Left lung (tissue), 14 donors: ENCODE measurements at places on chromosomes 11 and 22. TPM values are rescaled to one million over a fixed set of nuclear protein-coding genes. Genes with fewer than 3 reads are reported as not detected.
A peak's percentile ranks its signal among the peaks of the same experiment; 100 is the strongest.

- DNase-seq: no peak
Measured at GRCh38 chr11:7642747-7643146, 30.6 kb downstream of the CYB5R2 start.

DNA sequence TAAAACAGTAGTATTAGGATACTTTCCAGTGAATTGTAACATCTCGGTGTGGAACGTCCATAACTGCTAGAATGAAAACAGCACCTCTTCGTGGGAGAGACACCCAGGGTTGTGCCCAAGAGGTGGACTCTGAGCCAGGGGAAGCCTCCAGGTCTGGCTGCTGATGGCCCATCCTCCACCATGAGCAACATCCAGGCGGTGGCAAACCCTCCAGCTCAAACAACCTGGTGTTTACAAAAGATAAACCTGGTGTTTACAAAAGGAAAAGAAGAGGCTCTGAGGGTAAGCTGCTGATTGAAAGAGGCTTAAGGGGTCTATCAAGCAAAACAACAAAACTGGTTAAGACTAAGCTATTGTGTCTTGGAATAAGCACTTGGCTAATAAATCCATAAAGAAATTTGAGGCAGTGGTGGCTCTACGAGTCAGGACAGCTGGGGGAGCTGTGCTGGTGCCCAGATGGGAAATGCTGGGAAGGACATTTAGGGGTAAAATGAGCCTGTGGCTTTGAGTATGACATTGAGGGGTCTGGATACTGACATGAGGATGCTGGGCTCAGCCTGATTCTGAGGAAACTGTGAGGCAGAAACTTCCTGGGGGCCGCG is 909.0 kb downstream of the BRD1 start:
- DNase-seq: no peak

- DNase-seq: peak; percentile 81
Measured at GRCh38 chr11:124920870-124921609, 2.0 kb downstream of the HEPN1 start.

Gene ZC3H12C
- 9.1 TPM for polyA plus RNA-seq

GRCh38 chr11:108838792-108839105 is 173.9 kb downstream of the DDX10 start:
- DNase-seq: no peak

DNA sequence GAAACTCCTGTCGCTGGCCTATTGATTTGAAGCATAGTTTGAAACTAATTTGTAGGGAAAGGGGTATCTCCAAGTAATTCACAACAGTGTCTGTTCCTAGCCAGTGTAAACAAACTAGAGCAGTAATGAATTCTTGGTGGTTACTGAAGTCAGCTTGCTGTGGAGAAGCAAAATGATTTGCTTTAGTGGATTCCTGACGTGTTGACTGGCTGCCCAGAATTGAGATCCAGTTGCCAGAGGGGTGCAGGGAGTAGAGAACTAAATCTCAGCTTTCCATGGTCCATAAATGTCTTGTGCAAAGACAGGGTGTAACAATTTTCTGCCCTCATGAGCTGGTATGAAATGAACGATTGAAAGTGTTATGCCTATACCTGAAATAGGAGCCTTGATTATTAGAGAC is 382.5 kb upstream of the KIRREL3 start:
- no peak for DNase-seq

DNA sequence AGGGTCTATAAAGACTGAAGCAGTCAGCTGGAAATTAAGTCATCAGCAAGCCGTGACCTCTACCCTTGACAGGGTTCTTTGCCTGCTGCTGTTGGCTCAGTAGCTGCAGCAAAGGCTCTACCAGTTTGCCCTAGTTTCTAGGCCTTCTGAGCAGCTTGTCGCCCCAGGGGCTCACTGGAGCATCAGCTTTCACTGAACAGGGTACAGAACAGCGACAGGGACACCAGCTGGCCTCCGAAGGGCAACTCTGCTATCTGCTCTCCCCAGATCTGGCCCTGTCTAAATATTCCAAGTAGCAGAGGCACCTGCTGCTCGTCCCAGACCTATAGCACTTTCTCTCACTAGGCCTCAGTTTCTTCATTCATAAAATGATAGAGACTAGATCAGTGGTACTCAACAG is 42.4 kb downstream of the SMCO4 start:
- DNase-seq: no peak

Gene PANX1
- polyA plus RNA-seq: 36.8 TPM

DNA sequence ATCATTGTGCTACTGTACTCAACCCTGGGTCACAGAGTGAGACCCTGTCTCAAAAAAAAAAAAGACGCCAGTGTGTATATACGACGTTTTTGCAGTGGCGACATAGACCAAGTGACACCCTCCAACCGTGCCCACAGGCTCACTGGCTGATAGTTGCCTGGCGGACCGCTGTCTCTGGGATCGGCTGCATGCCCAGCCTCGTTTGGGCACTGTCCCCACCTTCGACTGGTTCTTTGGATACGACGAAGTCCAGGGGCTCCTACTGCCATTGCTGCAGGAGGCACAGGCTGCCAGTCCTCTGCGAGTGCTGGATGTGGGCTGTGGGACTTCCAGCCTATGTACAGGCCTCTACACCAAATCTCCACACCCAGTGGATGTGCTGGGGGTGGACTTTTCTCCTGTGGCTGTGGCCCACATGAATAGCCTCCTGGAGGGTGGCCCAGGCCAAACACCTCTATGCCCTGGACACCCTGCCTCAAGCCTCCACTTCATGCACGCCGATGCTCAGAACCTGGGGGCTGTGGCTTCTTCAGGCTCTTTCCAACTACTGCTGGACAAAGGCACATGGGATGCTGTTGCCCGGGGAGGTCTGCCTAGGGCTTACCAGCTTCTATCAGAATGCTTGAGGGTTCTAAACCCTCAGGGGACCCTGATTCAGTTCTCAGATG is 1.3 kb downstream of the CSKMT start:
- no peak for DNase-seq

DNA sequence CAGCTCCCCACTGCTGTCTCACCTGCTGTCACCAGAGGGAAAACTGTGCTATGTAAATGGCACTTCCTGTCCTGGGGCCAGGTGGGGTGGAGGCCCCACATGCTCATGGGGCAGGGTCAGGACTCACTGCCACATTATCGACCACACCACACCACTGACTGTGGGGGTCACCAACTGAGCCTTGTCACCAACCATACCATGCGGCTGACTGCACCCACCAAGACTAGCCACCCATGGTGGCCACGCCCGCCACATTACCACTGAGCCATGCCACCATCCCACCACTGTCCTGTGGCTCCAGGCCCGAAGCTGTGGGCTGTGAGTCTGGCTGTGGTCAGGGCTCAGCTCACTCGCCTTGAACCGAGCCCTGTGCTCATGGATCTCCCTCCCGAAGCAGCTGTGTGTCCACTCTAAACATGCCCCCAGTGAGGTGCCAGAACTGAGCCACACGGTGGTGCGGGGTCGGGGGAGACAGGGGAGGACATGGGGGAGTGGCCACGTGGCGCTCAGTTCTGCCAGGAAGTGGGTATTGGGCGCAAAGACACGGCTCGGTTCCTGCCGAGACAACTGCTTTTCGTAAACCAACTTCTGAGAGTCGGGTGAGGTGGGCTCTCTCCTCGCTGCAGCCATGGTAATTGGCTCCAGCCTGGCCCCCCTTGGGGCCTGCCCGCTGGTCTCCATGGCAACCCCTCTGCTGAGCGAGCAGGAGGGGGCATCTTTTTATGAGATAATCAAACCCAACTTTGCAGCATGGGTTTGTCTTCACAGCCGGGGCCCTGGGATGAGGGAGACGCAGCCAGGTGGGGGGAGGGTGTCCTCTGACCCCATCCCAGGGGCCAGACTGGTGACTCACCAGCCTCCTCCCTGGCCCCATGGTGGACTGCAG is 23.2 kb downstream of the RTN4R start:
- DNase-seq: no peak

DNA sequence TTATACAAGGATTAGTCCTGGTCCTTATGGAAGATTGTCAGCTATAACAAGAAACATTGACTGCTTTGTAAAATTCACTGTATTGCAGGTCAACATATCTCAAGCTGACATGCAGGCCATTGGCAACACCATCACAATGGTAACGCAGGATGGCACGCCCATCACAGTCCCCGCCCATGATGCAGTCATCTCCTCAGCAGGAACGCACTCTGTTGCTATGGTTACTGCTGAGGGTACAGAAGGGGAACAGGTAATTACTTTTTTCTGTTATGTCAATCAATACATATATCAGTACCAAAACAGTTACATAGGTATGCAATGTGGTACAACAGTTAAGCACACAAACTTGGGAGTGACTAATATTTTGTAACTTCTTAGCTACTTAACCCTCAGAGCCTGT is 55.3 kb downstream of the ZNF143 start:
- no peak for DNase-seq

DNA sequence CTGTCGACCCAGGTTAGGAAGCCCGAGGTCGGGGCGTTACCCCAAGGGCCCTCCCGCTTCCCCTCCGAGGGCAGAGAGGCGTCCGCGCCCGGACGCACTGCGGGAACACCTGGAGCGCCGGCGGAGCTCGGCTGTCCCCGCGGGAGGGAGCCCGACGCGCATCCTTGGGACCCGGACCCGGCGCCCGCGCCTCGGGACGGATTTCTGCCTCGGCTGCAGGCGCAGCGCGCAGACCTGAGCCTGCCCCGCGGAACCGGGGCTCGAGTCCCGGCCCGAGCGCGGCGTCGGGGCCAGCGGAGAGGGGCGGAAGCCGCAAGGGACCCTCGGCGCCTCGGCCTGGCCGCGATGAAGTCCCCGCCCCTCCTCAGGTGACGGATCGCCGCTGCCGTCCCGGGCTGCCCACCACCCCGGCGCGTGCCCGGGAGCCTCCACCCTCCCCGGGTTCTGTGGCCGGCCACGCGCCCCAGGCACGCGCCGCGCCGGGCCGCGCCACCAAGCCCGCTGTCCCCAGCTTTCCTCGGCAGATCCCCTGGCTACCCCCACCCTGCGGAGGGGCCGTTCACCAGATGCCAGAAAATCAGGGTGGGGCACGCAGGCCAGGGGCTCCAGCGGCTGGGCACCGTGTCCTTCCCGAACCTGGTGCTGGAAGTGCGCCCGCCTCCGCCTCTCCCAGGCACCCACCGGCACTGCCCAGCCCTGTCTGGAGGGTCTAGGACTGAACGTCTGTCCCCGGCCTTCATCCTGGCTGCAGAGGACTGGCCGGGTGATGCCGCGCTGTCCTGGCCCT is 410 bp downstream of the GLB1L3 start:
- no peak for DNase-seq

DNA sequence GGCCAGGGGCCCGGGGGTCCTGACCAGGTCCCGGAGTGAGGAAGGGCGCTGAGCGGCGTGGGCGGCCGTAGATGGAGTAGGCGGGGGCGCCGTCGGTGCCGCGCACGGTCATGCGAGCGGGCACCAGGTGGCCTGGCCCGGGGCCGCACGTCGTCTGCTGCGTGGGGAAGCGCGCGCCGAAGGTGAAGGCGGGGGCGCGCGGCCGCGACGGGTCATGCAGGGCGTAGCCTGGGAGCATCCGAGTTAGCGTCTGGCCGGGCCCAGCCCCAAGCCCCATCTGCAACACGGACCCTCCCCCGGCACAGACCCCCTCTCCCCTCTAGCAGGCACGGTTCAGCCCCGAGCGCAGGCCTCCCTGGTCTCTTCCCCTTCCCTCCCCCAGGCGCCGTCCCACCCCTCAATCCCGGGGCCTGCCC is 1.7 kb upstream of the TYMP start:
- DNase-seq: no peak

Gene RAC2
- 6.7 TPM for polyA plus RNA-seq

DNA sequence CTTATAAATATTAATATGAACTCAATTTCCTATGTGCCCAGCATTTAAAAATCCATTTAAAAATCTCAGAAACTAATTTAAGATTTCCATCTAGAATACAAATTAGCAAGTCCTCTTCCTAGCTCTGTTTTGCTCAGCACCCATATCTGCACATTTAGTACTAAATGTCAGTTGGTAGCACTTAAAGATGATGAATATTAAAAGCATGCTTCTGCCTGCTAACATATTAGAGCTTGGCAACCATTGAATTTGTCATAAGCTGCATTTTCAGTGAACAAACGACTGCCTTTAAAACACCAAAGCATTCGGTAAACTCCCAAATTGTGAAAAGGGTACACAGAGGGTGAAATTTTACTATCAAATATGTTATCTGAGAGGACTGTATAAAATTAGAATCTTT is 177.7 kb downstream of the CADM1 start:
- no peak for DNase-seq

Gene OR10A2
- polyA plus RNA-seq: not detected

Gene NADSYN1
- 53.2 TPM for polyA plus RNA-seq

Gene FBLN1
- 296 TPM for polyA plus RNA-seq

GRCh38 chr11:113435190-113435968 is 39.8 kb downstream of the DRD2 start:
- no peak for DNase-seq

DNA sequence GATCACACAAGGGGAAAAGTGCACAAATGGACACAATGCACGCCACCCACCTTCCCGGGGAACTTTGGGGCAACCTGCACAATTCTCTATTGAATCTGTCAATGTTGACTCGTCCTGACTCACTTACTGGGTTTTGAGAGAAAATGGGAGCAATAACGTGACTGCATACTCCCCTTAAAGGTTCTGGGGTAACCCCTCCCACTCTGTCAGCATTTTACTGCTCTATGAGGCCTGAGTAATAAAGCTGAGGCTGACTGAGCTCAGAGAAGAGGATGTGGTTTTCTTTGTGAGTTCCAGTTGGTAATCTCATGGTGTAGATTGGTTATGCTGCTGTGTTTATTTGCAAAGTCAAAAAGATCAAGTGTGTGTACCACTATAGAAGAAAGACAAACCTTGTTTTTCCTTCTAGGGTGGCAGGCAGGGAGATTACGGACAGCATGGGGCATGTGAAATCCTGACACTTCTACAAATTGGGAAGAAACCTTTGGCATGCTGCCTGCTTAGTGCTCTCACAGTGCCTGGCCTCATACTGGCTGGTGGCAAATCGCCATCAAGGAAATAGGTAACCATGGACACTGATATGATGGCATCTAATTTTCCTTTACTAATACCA is 16.1 kb upstream of the APOA1 start:
- no peak for DNase-seq

DNA sequence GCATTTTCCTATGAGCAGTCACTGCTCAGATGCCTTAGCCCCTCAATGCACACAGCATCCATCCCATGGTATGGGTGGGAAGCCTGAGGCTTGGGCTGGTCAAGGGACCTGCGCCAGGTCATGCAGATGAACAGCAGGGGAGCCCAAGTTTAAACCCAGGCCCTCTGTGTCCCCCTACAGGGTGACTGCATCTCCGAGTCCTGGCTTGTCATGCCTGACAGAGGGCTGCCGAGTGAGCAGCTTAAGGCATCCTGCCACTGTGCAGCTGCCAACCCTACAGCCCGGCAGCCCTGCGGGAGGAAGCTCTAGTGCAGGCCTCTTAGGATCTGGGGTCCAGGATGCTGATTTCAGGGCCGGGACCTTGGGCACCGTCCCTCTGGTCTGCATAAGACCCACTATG is 10.0 kb downstream of the IL2RB start:
- no peak for DNase-seq

Gene PAX6
- polyA plus RNA-seq: 0.18 TPM

DNA sequence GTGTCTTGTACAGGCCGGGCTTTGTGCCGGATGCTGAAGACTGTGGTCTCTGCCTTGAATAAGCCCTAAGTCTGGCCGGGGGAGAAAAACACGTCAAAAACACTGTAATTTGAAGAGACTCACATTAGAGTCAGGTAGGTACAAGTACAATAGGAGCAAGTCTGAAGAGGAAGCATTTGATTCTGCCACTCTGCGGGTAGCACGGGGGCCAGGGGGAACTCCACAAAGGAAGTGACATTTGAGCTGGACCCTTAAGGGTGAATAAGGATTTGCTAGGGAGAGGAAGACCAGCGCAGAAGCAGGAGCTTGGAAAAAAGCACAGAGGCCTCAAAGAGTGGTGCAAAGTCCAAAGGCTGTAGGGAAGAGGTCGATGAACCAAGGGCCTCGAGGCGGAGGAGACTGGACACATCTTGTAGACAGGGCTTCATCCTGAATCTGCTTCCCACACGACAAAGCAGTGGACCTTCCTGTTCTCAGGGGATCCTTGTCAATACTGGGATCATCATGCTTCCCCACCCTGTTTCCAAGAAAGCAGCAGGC is 38.7 kb downstream of the BUD13 start:
- no peak for DNase-seq
